ENCODE measurements at places on chromosomes 5 and 9.

DNA sequence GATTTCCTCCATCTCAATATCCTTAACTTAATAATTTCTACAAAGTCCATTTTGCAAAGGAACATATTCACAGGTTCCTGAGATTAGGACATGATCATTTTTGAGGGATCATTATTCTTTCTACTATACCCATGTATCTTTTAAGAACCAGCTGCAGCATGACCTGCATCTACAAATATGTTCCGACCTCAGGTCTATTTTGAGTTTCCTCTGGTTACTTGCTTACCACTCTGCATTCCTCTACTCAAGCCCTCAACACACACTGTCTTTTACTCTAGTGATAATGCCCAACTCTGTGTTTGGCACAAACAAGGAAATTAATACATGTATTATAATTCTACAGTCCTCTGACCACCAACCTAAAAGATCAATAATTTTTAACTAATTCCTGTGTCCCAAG lies 386.1 kb downstream of the DNAH5 start:
- no peak for DNase-seq

GRCh38 chr5:95219411-95219810 lies 65.5 kb downstream of the MCTP1 start:
- no peak for DNase-seq

DNA sequence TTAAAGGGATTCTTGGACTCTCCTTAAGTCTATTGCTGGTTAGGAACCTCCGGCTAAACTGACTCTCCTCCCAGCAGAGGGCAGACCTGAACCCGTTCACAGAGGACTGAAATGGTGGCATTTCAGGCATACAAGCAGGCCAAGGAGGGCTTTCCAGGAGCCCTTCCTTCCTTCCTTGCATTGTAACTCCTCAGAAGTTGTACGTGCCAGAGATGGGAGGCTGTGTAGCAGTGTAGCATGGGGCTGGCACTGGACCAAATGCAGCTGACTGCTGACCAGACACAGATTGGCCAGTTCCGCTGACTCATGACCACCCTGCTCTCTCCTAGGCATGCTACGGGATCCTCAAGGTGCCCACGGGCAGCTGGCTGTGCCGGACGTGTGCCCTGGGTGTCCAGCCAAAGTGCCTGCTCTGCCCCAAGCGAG lies 36.4 kb downstream of the JADE2 start:
- no peak for DNase-seq

GRCh38 chr5:135694906-135695305 lies 116.1 kb upstream of the CXCL14 start:
- no peak for DNase-seq

DNA sequence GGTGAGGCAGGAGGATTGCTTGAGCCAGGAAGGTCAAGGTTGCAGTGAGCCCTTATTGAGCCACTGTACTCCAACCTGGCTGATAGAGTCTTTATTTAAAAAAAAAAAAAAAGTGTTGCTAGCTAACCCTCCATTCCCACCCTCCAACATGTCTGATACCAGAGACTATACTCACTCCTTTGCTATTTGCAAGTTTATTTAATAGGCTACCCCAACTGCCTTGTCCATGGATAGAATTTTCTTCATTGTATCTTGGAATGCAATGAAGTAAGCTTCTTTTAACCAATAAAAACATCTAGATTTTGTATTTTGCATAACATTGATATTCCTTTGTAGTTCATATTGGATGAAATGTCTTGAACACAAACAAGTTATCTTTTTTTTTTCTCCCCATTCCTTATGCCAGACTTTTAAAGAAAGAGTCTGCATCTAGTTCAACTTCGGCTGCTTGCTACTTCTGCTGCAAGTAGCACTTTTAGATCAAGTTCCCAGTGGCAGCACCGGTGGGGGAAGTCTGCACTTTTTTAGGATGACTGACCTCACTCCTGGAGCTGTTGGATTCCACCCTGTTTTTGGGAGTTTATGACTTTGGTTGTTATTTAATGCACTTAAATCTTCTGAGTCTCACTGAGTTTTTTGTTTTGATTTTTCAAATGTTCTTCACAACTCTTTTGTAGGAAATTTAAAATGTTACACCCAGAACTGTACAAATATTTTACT lies 112.5 kb downstream of the UHRF2 start:
- no peak for DNase-seq

- DNase-seq = no peak
Measured at GRCh38 chr5:89520771-89521170, 637.8 kb upstream of the MEF2C start.

All from activated naive CD8-positive, alpha-beta T cell treated with anti-CD3 and anti-CD28 coated beads, Interleukin-2, amount 50 U/mL, for 16 hours (primary cell).